Renal cortical epithelial cell (primary cell): ENCODE measurements at places on chromosomes 5 and 9.

GRCh38 chr5:61817472-61818326, 485.6 kb downstream of the ZSWIM6 start:
- peak; percentile 87 for DNase-seq

- DNase-seq: peak; percentile 66
Measured at GRCh38 chr9:115941561-115942315, 211.9 kb upstream of the PAPPA start.

DNA sequence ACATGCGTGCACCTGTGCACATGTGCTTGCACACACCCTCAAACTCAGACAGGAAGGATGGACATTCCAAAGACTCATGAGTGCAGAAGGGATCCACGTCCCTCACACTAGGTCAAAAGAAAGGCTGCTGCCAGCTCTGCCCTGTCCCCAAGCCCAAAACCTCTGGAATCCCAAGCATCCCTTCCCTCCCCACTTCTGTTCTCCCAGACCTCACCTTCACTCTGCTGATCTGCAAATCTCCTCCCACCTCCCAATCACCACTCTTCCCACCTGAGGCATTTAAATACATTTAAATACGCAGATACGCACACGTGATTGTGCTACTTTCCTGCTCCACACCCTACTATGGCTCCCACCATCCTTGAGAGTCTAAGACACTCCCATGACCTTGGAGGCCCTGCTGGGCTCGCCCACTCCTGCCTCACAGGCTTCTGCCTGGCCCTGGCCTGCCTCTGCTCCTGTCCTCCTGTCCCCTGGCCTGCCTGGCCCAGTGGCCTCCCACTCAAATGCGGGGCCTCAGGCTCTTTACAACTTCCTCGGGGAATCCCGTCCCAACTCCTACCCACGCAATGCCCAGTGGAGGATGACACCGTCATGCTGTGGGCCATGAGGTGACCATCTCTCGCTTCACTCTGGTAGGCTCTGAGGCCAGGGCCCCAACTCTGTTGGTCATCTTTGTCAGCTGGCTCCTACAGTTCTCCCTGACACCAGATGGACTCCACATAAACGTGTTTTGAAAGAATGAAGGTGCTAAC, 478.4 kb upstream of the DAP start:
- no peak for DNase-seq

- peak; percentile 57 for DNase-seq
Measured at GRCh38 chr5:144549580-144549979, 378.9 kb downstream of the KCTD16 start.

- DNase-seq: no peak
Measured at GRCh38 chr5:34005681-34006080, 2.2 kb downstream of the AMACR start.
